Activated naive CD4-positive, alpha-beta T cell treated with anti-CD3 and anti-CD28 coated beads, Interleukin-2, amount 50 U/mL, for 72 hours (primary cell): ENCODE measurements at places on chromosomes 12 and 14. TPM values are rescaled to one million over a fixed set of nuclear protein-coding genes. Genes with fewer than 3 reads are reported as not detected.

DNA sequence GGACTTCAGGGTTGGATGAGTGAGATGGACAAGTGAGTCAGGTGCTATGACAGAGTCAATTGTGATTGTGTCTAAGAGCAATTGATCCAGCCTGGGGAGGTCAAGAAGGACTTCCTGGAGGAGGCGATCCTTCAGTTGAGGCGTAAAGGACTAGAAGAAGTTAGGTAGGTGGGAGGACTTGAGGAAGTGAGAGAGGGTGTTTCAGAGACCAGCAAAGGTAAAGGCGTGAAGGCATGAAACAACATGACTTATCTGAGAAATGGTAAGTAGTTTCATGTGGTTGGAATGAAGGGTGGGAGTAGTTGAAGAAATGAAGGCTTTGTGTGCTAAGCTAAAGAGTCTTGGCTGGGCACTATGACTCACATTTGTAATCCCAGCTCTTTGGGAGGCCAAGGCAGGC lies 48.9 kb upstream of the PPP1CC start:
- DNase-seq, result no peak

DNA sequence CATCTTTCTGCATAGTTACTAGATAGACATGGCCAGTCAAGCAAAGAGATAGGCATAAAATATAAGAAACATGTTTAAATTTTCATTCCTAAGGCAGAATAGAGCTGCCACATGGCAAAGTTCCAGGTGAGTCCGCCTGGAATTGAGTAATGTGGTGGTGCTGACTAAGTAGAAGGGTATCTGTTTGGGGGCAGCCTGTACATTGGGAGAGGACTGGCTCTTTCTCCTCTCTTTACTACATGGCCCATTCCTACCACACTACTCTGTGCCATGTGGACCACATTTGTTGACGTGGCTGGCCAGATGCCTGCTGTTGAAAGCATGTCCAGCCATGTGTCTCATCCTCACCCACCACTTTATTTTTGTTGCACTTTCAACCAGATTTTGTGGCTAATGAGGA lies 354.0 kb downstream of the ETNK1 start:
- no peak for DNase-seq

GRCh38 chr14:23302290-23303225 lies at the start of gene PPP1R3E:
Gene PPP1R3E, minus strand, starts transcription at chr14:23302859. Its CDS starts 283 bp downstream, at chr14:23302576.
- peak; percentile 95 for DNase-seq

DNA sequence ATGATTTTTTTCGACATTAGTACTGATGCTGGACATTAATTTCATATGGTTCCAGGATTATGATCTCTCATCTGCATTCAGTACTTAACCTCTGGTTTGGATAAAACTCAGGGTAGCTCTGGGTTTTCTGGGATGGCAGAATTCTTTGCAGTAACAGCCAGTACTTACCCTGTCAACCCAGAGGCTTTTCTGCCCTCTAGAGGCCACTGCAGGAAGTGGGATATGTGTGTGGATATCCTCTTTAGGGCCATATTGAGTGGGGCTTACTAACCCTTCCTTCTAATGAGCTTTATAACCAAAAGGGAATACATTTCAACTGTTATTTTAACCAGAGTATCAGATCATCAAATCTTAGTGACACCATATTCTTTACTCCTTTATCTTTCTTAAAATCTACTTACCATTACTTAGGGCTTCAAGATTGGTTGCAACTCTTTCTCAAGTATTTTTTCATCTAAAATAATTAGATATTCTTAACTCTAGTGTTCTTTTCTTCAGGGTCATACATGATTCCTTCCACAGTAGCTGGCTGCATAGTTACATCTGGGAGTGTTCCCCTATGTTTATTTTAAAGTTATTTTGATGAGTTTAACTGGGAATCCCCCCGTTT lies 488.0 kb upstream of the STXBP6 start:
- DNase-seq, result no peak

- DNase-seq, result no peak
Observed at GRCh38 chr12:76762601-76762980, 1.3 kb upstream of the ZDHHC17 start.

DNA sequence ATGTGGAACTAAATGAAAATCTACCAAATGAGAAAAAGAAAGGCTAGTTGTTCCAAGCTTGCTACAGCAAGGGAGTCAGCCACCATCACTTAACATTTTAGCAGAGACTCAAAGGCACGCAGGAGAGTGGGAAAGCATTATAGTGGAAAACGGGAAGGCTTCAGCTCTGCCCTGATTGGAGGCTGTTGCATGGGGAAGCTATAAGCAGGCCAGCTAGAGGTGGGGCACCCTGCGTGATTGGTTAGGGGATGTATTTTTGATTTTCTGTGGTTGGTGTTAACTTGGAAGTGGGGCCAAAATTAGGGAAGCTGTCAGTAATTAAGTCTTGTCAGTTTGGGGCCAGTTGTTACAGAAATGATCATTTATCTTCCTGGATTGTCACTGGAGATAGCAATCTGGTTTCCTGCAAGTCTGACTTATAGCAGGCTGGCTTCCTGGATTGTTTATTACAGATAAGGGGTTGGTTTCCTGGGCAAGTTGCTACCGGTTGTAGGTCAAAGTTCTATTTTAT lies 93.9 kb downstream of the FAR2 start:
- no peak for DNase-seq

GRCh38 chr12:109540526-109541412 lies 32.5 kb downstream of the MMAB start:
- no peak for DNase-seq

DNA sequence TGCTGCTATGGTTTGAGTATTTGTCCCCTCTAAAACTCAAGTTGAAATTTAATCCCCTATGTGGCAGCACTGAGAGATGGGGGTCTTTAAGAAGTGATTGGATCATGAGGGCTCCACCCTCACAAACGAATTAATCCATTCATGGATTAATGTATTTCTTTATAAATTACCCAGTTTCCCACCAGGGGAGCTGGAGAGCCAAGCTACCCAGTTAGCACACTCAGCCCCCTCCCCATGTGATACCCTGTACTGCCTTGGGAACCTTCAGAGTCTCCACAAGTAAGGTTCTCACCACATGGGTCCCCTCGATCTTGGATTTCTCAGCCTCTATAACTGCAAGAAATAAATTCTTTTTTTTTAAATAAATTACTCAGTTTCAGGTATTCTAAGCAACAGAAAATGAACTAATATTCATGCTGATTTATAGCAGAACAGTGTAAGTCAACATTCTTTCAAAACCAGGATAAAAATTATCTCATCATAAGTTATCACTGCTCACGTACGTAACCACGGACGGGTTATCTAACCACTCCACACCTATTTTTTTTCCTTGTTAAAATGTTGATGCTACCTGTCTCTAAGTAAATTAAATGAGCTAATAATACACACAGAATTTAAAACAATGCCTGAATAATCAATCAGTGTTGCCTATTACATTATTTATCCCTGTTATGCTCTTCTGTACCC lies 3.6 kb downstream of the NAP1L1 start:
- no peak for DNase-seq

GRCh38 chr12:83841620-83842019 lies 1071.0 kb downstream of the SLC6A15 start:
- DNase-seq, result no peak

DNA sequence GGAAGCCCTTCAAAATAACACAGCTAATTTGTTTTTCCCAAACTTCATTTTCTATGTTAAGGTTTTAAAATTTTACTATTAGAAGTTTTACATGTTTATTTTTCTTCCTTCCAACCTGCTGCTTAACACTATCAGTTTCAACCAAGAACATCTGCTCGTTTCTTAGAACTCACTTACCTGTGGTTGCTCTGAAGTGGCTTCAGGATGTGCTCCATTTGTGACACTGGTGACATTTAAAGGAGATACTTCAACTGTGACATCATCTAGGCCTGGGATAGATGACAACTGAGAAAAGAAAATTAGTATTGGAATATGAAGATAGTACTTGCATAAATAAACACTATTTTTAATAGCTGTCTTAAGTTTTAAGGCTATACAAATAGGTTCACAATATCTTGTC lies 17.9 kb downstream of the WASHC3 start:
- no peak for DNase-seq

DNA sequence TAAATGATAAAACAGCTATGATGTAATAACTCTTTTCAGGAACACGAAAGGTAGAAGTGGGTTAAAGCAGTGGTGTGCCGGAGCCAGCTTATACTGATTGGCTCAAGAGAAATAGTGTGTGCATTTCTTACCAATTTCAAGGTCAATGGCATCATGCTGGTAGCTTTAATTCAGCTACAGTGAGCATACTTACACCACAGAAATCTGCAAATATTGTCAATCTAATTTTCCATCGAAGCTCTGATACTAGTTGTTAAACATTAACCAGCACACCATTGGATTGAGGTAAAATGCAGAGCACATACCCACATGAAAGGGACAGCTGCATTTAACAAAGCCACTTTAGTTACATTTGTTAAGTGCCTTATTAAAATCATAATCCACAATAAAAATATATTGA lies 225.7 kb downstream of the KCNC2 start:
- DNase-seq, result no peak

- no peak for DNase-seq
Observed at GRCh38 chr12:1435044-1435443, 159.3 kb downstream of the FBXL14 start.

DNA sequence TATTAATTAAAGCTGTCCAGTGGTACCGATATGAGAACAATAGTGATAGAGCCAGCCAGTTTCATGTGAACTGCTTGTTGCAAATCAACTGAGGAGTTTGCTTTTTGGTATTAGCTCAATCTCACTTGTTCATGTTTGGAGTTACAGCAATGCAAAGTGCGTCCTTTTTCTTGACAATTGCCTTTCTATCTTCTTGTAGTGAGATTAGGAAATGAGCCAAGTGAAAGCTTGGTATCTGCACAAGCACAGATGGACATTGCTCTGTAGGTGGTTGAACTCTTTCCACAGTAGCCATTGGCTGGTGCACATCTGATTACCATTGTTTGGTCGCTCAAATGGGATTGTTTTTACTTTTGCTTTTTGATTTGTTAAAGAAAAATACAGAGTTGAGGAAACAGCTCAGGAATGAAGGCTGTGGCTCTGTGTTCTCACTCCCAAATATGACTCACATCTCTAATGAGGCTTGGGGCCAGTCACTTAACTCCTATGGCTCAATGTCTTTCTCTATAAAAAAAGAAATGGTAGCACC lies 241.4 kb downstream of the BMP4 start:
- DNase-seq, result no peak

GRCh38 chr12:12338527-12339168 lies 11.4 kb downstream of the MANSC1 start:
- no peak for DNase-seq

DNA sequence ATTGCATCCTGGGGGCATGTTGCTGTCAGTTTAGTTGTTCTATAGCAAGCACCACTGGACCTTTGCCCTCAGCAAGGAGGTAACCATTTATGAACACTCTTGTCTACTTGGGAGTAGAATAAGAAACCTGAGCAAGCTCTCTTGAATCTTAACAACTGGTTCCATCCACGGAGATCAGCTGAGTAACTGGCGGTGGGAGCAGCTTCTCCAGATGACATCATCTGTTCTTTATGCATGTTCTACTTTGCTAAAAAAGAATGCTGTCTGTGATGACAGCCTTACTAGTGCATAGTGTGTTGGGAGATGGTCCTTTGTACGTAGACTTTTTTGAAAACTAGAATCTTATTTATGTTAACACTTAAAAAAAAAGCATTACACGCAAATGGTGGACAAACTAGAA lies 17.7 kb downstream of the SLC4A8 start:
- DNase-seq, result no peak

DNA sequence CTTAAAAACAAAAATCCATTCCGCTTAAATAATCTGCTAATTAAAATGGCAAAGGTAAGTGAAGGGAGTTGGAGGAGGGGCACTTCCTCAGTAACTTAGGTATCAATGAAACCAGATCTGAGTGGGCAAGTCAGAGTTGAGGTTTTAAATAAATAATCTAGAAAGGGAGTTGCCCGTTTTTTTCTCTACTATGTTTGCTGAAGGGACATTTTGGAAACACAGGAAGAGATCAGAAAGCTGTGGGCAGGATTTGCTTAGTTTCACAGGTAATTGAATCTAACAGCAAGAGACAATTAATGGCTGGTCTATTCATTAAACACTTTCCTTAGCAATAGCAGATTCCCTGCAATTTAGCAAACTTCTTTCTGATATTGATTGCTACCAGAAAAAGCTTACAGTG lies 186.0 kb upstream of the ABCD2 start:
- DNase-seq, result no peak

- no peak for DNase-seq
Observed at GRCh38 chr12:13680916-13681315, 300.5 kb downstream of the GRIN2B start.

- DNase-seq, result no peak
Observed at GRCh38 chr14:104601786-104602185, 2.8 kb downstream of the TMEM179 start.

- no peak for DNase-seq
Observed at GRCh38 chr14:68677476-68677875, 115.4 kb downstream of the ZFP36L1 start.

DNA sequence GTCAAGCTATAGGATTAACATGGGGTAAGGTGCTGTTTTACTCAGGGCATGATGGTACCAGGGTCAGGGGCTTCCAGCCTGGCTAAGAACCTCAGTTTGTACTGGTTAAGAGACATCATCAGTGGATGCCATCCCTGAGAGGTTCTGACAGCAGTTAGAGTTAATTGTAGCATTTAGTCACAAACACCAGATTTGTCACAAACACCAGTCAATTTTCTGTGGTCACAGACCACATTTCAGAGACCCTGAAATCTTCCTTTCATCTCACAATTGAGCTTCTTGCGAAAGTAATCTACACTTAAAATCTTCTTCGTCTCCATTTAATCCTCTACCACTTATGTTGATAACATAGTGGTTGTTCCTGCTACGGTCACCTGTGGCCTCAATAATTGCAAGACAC lies 143.0 kb upstream of the EGLN3 start:
- DNase-seq, result no peak

GRCh38 chr14:50363714-50364111 lies 33.0 kb downstream of the CDKL1 start:
- DNase-seq, result peak; percentile 45

DNA sequence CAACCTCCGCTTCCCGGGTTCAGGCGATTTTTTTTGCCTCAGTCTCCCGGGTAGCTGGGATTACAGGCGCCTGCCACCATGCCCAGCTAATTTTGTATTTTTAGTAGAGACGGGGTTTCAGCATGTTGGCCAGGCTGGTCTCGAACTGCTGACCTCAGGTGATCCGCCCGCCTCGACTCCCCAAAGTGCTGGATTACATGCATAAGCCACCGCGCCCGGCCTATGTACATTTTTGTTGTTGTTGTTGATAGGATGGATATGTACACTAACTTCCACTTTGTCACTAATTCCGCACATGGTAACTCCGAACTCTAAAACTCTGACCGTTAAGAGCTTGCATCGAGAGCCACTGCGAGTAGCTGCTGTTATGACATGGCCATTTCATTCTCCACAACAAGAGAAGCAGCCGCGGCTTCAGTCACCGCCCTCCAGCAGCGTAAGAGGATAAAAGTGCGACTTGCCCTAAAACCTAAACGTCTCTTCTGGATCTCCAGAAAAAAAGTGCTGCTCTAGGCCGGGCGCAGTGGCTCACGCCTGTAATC lies 742 bp upstream of the MARS1 start:
- no peak for DNase-seq

The NRXN3 gene
- not detected for total RNA-seq

The AMDHD1 gene
- total RNA-seq, result 0.32 TPM

The FAIM2 gene
- 0.52 TPM for total RNA-seq

The SMCO2 gene
- 0.37 TPM for total RNA-seq

The TGFB3 gene
- 6.3 TPM for total RNA-seq
